Immature natural killer cell (primary cell): ENCODE measurements at places on chromosomes 3 and 15.

GRCh38 chr3:64352639-64352992 is 127.3 kb upstream of the PRICKLE2 start:
- no peak for DNase-seq

- no peak for DNase-seq
Observed at GRCh38 chr3:179151474-179151873, 3.3 kb downstream of the PIK3CA start.

DNA sequence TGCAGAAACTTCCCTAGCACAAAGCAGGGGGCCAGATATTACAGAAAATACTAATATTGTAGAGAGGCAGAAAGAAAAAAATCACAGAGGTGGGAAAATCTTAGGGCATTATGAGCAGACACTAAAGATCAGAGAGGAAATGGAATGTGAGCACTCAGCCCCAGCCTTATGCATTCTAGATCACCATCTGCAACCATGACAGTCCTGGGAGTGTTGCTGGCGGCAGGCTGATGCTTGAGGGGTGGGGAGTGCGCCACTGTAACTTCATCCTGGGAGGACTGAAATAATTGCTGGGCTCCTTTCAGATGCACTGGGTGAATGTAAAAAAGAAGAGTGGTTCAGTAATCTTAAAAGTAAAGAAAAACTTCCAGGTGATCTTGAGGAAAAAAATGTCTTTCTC is 427.6 kb upstream of the SEMA6D start:
- no peak for DNase-seq

DNA sequence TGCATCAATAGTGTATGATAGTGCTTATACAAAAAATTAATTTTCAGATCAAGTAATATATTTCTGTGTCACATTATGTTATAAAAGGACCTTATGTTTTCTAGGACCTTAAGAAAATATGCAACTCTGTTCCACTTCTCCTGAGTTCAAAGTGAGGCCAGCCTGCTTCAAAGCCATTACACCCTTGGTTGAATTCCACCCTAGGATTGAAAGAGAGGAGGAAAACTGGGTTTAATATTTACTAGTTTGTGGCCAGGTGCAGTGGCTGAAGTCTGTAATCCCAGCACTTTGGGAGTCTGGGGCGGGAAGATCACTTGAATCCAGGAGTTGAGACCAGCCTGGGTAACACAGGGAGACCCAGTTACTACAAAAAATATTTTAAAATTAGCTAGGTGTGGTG is 32.9 kb upstream of the NR1I2 start:
- no peak for DNase-seq

DNA sequence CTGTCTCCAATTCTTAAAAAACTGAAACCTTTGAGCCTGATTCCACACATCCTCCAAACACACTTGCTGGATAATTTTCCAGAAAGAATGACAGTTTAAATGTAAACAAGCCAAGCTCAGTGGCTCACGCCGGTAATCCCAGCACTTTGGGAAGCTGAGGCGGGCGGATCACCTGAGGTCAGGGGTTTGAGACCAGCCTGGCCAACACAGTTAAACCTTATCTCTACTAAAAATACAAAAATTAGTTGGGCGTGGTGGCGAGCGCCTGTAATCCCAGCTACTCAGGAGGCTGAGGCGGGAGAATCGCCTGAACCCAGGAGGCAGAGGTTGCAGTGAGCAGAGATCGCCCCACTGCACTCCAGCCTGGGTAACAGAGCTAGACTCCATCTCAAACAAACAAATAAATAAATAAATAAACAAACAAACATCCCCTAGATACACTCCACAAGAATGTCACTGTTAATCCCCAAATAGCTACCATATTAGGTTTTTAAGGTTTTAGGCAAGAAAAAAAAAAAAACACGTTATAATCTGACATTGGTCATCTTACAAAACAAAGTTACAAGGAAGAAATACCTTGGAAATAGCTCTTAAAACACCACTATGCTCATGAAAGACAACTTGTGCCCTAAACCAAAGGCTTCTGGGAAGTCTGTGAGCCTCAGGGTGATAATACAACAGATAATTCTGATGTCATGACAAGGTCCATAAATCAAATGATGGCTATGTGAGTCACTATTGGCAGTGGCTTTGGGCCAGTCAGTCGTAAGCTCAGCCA is 13.2 kb downstream of the TNIK start:
- DNase-seq: no peak

- no peak for DNase-seq
Observed at GRCh38 chr15:58571491-58571890, 139.7 kb downstream of the LIPC start.

DNA sequence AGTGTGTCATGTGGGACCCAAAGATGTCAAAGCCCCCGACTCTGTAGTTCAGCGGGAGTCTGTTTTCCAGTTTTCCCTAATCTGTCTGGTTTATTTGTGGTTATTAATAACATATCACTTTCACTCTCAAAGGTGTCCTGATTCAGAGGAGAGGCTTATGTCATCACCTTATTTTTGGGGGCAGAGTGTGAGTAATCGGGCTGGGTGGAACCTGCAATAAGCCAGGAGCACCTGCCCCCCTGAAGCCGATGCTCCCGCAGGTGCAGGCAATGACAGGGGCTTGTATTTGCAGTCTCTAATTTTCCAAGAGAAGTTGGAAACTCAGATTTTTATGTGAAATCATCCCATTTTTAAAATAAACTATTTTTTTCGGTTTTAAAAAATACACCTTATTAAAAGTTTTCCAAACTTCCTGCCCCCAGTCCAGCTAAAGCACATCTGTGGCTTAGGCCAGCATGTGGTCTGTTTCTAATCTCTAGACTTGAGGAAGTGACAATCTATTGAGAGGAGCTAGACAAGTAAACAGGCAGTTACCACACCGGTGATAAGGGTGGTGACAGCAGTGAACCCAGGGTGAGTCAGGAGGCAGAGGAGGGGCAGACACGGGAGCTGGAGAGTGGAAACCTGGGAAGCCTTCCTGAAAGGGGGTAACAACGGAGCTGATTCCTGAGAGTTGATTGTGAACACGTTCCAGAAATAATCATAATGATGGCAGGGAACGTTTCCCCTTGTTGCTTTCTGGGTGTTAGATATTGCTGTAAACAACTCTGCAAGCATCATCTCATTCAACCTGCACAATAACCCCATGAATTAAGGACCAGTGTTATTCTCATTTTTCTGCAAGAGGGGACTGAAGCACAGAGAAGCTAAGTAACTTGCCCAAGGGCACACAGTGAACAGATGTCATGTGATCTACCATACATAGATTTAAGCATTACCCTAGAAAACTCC is 37.2 kb downstream of the BHLHE40 start:
- DNase-seq: peak; percentile 64

GRCh38 chr3:152339881-152340505 is 71.3 kb downstream of the MBNL1 start:
- no peak for DNase-seq

- DNase-seq: no peak
Observed at GRCh38 chr3:126021224-126021623, 52.2 kb downstream of the ROPN1B start.

GRCh38 chr3:192187485-192188051 is 539.8 kb downstream of the FGF12 start:
- no peak for DNase-seq

DNA sequence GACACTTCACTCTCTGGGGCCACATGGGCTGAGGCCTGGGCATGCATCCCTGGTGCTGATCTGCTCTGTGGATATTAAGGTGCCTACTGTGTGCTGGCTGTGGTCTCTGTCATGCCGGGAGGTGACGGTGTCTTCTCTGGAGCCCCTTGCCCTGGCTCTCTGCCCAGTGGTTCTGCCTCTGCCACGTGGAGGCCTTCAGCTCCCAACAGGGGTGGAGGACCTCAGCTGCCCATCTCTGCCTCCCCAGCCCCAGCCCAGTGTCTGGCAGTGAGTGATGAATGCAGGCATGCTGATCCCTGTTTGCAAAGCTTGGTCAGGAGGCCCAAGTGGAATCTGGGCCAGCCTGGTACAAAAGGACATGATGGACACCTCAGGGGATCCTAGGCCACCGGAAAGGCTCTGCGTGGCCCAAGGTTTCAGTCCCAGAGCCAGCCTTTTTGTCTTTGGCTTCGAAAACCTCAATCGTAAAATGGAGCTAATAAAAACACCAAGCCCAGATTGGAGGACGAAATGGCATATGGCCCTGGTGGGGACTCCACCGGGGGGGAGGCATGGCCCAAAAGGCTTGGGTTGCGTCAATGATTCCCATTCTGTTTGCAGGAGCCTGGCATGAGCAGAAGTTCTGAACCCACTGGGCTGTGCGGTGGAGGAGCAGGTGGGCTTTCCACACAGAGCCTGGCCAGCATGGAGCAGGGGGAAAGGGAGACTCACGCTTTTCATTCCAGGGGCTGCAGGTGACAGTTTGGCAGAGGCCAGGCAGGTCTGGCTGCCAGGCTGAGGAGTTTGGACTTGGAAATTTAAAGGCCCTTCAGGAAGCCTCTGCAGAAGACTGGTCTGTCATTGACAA is 54.7 kb upstream of the KLF13 start:
- no peak for DNase-seq

- no peak for DNase-seq
Observed at GRCh38 chr15:64780600-64781156, 5.3 kb upstream of the RBPMS2 start.

GRCh38 chr15:62875626-62876021 is 166.9 kb upstream of the TPM1 start:
- DNase-seq: no peak

- no peak for DNase-seq
Observed at GRCh38 chr3:168424059-168424734, 328.5 kb upstream of the GOLIM4 start.

GRCh38 chr3:32596282-32596908 is 25.7 kb upstream of the DYNC1LI1 start:
- no peak for DNase-seq

GRCh38 chr3:50714946-50715345 is 40.2 kb downstream of the DOCK3 start:
- no peak for DNase-seq

DNA sequence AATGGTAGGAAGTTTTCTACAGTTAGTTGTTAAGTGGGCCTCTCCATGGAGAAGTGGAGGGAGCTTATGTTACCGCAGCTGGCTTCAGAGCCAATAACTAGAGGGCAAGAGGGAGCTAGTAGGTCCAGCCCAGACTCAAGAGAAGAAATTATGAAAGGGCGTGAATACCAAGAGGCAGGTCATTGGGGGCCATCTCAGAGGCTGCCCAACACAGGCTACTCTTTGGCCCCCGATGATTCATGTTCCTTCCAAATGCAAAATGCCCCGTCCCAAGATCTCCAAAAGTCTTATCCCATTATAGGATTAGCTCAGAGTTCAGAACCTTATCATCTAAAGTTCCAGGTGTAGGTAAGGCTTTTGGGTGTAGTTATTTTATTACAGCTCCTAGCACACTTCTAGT is 94.5 kb downstream of the FNDC3B start:
- no peak for DNase-seq

DNA sequence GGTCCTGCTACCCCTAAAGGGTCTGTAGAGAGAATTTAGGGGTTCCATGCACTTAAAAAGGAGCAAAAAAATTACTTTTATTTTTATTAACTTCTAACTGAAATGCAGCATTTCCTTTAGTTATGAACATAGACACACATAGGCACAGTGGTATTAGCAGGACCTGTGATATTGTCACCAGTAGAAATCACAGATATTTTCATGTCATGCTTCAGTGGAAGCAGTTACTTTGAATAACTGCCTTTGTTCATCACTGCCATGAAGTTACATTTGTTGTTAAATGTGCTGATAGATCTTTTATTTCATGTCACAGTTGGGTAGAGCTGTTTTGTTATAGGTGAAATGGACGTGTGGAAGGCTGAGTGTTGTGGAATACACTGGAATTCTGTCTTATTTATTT is 37.4 kb downstream of the TRAK1 start:
- no peak for DNase-seq

- no peak for DNase-seq
Observed at GRCh38 chr3:128867200-128868125, 12.0 kb upstream of the ACAD9 start.

DNA sequence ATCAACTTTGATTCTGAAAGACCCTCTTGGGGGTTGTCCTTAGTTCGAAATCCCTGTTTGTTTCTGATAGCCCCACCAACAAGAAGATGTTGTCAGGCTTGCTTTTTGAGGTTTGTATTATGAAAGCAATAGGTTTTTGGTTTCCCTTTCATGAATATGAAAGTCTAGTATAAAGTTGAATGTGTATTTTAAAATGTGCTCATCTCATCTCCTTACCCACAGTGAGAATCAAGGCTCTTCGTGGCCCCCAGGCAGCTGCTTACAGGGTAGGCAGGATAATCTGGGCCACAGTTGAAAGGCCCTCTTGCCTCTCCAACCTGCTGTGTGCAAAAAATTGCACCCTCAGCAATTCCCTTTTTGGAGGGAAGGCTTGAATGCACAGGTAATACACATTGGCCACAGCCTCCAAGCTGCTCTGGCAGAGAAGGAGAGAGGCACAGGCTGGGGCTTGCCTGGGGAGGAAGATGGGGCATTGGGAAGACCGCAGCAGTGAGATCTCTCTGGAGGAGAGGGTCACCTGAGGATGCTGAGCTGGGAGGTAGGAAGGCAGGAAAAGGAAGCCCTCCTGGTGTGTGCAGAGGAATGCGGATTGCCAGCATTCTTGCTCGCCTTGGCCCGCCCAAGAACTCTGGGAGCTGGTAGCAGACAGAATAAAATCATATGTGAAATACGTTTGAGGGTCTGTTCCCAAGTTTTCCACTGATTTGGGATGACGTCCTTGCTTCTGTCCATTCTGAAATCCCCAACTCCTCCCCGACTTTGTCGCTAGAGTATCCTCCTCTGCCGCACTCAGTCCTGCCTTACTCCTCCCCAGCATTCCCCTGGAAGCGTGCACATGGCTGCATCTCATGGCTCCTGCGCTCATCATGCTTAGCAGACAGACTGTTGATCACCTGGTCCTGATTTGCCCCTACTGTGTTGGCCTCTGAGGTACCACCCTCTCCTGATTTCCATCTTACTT is 196.4 kb downstream of the RPLP1 start:
- DNase-seq: no peak

DNA sequence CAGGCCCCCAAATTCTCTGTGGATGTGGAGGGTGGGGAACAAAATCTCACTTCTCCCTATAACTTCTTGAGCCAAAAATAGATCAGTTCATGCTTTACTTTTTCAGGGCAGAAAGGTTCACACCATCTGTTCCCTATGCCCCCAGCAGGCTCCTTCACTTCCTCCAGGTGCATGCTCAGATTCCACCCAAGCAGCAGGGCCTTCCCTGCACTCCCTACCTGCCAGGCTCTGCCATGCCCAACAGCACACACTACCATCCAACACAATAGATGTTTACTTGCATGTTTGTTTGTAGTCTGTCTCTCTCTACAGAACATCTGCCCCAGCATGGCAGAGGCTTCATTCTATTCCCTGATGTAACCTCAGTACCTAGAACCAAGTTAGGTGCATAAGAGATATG is 43.3 kb downstream of the GABRB3 start:
- DNase-seq: no peak

GRCh38 chr15:40743485-40743901 is 11.6 kb downstream of the RMDN3 start:
- no peak for DNase-seq
